ENCODE measurements at places on chromosomes 2 and 18. TPM values are rescaled to one million over a fixed set of nuclear protein-coding genes. Genes with fewer than 3 reads are reported as not detected.
A peak's percentile ranks its signal among the peaks of the same experiment; 100 is the strongest.

- no peak for DNase-seq
- H3K4me1 ChIP-seq, result no peaks in the 10 kb centered on the region
- H3K4me3 ChIP-seq, result no peak overlapping the region
- no peaks in the 10 kb centered on the region for H3K36me3 ChIP-seq
- no peak overlapping the region for H3K27ac ChIP-seq
- H3K27me3 ChIP-seq, result no peaks in the 10 kb centered on the region
These were observed 36.1 kb upstream of the TWIST2 start for GRCh38 chr2:238811759-238812158.

GRCh38 chr2:197168705-197169104, 141.9 kb downstream of the ANKRD44 start:
- no peak for DNase-seq
- H3K27ac ChIP-seq, result no peak overlapping the region
- H3K36me3 ChIP-seq, result no peaks in the 10 kb centered on the region
- no peaks in the 10 kb centered on the region for H3K4me1 ChIP-seq
- H3K27me3 ChIP-seq, result no peaks in the 10 kb centered on the region
- no peak overlapping the region for H3K4me3 ChIP-seq

The FAM110C gene
- 0.13 TPM for total RNA-seq

GRCh38 chr2:99442837-99443236, 47.0 kb downstream of the REV1 start:
- H3K4me3 ChIP-seq, result no peak overlapping the region
- no peaks in the 10 kb centered on the region for H3K4me1 ChIP-seq
- no peak overlapping the region for H3K27ac ChIP-seq
- H3K27me3 ChIP-seq, result no peaks in the 10 kb centered on the region

- no peak overlapping the region for H3K4me3 ChIP-seq
- no peak for DNase-seq
- no peaks in the 10 kb centered on the region for H3K36me3 ChIP-seq
- no peak overlapping the region for H3K27ac ChIP-seq
These were observed 270.0 kb upstream of the PXDN start for GRCh38 chr2:2014251-2014771.

The PDE11A gene
- not detected for total RNA-seq

The EGR4 gene
- 0.08 TPM for total RNA-seq

DNA sequence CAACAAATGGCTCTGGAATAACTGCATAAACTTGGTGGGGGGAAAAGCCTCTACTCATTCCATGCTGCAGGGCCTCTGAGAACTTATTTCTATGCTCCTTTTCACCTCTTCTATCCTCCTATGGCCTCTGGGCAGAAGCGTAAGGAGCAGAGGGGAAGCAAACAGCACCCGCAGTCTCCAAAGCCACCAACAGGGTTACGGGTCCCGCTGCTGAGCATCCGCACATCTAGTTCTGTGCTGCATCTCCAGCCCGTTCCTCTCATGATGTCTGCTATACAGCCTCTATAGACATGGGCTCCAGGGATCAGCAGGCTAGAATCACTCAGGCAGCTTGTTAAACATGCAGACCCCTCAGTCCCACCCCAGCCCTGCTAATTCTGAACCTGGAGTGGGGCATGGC, 25.9 kb downstream of the PSTPIP2 start:
- H3K4me3 ChIP-seq, result no peak overlapping the region
- no peak overlapping the region for H3K27ac ChIP-seq
- no peaks in the 10 kb centered on the region for H3K36me3 ChIP-seq

The APCDD1 gene
- 0.36 TPM for total RNA-seq

- no peak for DNase-seq
- H3K36me3 ChIP-seq, result no peaks in the 10 kb centered on the region
- no peaks in the 10 kb centered on the region for H3K27me3 ChIP-seq
- no peaks in the 10 kb centered on the region for H3K4me1 ChIP-seq
These were observed 1079.8 kb upstream of the ZEB2 start for GRCh38 chr2:145599756-145600155.

DNA sequence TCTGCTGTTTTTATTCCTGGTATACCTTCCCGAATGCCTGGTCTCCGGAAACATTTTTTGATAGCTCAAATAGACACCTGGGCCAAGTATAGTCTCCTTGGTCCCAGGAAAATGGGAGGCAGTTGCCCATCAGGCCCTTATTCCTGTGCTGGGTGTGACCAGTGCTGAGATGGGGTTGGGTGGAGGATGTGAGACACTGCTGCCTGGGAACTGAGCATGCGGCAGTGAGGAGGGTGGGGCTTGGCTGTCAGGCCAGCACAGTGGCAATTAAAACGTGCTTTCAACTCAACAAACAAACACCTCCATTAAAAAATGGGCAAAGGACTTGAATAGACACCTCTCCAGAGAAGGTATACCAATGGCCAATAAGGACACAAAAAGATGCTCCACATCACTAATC, 12.5 kb downstream of the KLHL29 start:
- peaks cover 7% of the 10 kb centered on the region for H3K4me1 ChIP-seq

DNA sequence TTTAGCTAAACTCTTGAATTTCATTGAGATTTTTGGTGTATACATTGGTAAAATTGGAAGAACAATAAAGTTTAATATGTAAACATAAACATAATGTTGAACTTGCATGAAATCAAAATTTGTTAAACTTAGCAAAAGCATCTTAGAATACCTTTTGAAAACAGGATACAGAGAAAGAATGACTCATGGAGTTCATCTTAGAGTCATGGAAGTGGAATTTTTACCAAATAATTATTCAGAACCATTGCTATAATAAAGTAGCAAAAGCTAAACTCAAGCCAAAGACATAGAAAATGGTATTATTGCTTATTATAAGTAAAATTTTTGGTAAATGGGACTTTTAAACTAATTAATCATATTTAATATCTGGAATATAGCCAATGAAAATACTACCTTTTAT, 841.6 kb upstream of the SLC39A10 start:
- H3K4me1 ChIP-seq, result no peaks in the 10 kb centered on the region
- H3K36me3 ChIP-seq, result no peaks in the 10 kb centered on the region
- no peaks in the 10 kb centered on the region for H3K27me3 ChIP-seq
- H3K4me3 ChIP-seq, result no peak overlapping the region

GRCh38 chr2:182920631-182921056, 54.2 kb upstream of the FRZB start:
- peaks cover 9% of the 10 kb centered on the region for H3K36me3 ChIP-seq
- no peak for DNase-seq
- no peaks in the 10 kb centered on the region for H3K27me3 ChIP-seq
- H3K27ac ChIP-seq, result no peak overlapping the region

- no peak overlapping the region for H3K4me3 ChIP-seq
- no peak for DNase-seq
- H3K36me3 ChIP-seq, result no peaks in the 10 kb centered on the region
- H3K4me1 ChIP-seq, result no peaks in the 10 kb centered on the region
- no peaks in the 10 kb centered on the region for H3K27me3 ChIP-seq
These were observed 30.4 kb downstream of the LBH start for GRCh38 chr2:30261695-30262211.

DNA sequence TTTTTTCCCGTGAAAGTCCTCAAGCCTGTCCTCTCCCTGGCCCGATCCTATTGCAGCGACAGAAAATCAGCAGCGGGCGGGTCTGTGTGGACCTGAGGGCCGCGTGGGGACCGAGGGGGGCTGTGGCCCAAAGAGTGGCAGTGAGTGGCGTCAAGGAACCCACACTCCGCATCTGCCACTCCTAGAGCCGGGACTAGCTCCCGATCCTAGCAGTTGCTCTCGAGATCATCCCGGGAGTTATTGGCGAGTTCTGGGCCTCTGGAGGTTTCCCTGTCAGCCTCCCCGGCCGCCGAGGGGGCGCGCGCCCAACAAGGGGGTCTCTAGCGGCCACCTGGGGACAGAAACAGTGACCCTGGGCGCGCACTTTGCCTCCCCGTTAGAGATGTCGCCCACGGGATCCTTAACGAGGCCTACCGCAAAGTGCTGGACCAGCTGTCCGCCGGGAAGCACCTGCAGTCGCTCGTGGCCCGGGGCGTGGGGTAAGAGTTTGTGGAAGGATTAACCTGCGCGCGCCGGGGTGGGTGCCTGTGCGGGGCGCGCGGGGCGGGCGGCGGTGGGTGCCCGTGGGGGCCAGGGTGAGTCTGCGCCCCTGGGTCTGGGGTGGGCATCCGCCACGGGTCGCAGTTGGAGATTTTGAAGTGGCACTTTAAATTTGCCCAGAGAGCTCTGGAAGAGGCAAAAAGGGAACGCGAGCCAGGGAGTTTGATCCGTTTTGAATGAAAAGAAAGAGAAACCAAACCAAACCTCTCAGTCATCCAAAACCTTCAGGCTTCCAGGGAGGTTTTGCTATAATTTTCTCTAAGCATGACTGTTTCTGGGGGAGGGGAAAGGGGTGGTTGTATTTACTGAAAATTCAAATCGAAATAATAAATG, 3.5 kb downstream of the ADCYAP1 start:
- 0 out of 2 replicates have a peak overlapping the region, but pooled peaks have one; percentile 11 for H3K4me3 ChIP-seq
- H3K27ac ChIP-seq, result no peak overlapping the region
- H3K36me3 ChIP-seq, result no peaks in the 10 kb centered on the region
- DNase-seq, result no peak
- no peaks in the 10 kb centered on the region for H3K4me1 ChIP-seq

The LOXHD1 gene
- not detected for total RNA-seq

The GPN1 gene
- 37.2 TPM for total RNA-seq

The IL1F10 gene
- total RNA-seq, result not detected

The ANKRD36C gene
- total RNA-seq, result 22.0 TPM

DNA sequence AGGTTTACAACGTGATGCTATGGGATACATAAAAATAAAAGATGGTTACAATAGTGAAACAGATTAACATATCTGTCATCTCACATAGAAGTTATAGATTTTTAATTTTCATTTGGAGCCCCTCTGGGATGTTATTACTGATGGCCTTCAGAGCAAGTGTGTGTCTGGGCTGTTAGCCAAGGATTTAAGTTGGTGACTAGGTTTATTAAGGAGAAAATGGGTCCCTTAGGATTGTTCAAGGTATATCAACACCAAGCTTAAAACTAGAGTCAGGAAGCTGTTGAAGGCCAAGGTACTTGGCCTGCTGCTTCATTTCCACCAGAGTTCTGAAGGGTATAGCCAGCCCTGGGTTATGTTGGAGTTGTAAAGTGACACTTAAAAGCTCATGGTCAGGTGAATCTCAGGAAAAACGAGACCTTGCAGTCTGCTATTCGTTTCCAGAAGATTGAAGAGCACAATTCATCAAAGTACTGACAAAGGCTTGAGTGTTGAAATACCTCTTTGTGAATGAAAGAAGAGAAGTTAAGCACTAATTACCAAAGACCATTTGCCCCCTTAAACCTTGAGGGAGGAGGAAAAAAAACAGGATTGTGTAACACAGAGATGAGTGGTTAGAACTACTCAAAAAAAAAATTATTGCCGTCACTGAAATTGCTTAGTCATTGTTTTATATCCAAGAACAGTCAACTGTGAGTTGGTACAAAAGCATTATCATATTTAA, 48.4 kb downstream of the MAP2 start:
- H3K27me3 ChIP-seq, result no peaks in the 10 kb centered on the region
- peak overlapping the region; percentile 36 for H3K27ac ChIP-seq
- peaks cover 28% of the 10 kb centered on the region for H3K4me1 ChIP-seq
